ENCODE measurements at places on chromosomes 11 and 22.

DNA sequence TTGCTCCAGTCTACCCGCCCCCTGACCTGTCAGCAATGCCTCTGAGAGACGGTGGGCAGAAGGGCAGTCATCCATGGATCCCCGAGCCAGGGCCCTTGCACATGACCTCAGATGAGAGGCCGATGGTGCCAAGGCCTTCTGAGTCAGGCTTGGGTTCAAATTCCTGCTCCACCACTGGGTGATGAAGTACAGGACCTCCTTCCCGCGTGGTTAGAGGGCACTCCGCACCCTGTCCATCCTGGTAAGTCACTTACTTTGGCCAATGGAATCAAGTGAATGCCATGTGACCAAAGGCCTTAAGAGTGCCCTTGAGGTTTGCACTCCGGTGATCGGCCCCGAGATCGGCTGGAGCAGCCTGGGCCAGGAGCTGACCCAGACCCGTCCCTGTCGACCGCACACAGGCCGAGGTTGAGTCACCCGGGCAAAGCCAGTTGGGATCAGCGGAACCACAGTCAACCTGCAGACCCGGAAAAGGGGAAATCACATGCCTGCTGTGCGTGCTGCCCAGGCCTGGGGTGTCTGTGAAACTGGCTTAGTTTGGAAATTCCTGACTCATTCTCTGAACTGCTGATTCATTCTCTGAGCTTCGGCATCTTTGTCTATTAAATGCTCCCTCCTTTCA lies 48.9 kb downstream of the RTL6 start:
- DNase-seq, result no peak

GRCh38 chr11:78207532-78208256 lies 19.0 kb downstream of the USP35 start:
- DNase-seq, result no peak

GRCh38 chr11:106524436-106524835 lies 447.0 kb downstream of the AASDHPPT start:
- no peak for DNase-seq

GRCh38 chr11:104122011-104122635 lies 41.8 kb downstream of the PDGFD start:
- DNase-seq, result no peak

DNA sequence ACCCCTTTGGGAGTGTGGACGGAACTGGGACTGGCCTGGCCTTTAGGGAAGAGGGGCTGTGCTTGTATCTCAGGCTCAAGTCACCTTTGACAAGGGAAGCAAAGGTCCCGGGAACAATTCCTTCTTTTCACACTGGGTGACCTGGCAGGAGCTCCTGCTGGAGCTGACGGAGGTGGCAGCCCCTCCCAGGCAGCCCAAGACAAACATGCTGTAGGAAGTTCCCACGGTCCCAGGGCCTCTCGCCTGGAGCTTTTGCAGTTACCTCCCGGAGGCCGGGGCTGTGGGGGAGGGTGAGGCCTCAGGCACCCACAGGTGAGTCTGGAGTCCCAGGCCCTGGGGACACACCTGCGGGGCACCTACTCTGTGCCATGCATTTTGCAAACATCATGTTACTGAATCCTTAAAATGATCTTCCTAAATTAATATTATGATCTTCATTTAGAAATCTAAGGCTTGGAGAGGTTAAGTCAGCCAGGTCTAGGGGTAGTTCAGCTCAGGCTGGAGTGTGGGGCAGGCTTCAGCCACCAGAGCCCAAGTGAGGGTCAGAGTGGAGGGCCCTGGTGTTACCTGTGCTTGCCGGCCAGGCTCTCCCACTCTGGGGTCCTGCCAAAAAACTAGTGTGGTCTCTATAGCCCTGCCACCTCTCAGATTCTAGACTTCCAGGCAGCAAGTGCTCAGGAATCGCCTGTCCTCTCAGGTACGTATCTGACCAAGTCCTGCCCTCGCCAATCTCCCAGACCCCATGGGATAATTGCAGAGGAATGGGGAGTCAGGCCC lies 15.7 kb upstream of the MYEOV start:
- no peak for DNase-seq

- no peak for DNase-seq
These were observed 613.3 kb downstream of the TBC1D22A start for GRCh38 chr22:47375621-47376321.

- no peak for DNase-seq
These were observed 86.3 kb upstream of the VPREB1 start for GRCh38 chr22:22158207-22158816.

GRCh38 chr22:49550766-49551362 lies 276.8 kb downstream of the BRD1 start:
- no peak for DNase-seq

GRCh38 chr22:17489101-17489500 lies 74.2 kb upstream of the SLC25A18 start:
- no peak for DNase-seq

- no peak for DNase-seq
These were observed 164.6 kb downstream of the FEZ1 start for GRCh38 chr11:125331357-125332035.

DNA sequence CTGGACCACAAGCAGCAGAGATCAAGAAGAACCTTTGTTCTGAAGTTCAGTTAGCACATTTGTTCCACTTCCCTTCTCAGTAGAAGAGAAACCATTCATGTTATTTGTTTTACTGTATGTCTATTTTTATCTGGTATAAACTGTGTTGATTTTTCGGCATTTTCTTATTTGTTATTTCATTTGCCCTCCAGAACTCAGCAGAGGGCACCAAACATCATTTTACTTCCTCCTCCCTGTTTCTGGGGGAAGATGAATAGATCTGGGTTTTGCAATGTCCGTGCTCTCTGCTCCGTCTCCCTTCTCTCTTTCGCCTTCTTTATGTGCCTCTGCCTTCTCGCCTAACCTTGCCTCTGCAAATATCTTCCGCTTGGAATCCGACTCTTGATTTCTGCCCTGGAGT lies 366.9 kb downstream of the NTM start:
- no peak for DNase-seq

GRCh38 chr11:68709062-68709461 lies 24.7 kb downstream of the GAL start:
- DNase-seq, result no peak

- no peak for DNase-seq
These were observed 14.5 kb downstream of the RPS3 start for GRCh38 chr11:75413864-75414263.

GRCh38 chr11:61403658-61404057 lies 11.3 kb downstream of the TMEM216 start:
- no peak for DNase-seq

- DNase-seq, result no peak
These were observed 14.8 kb downstream of the CARD18 start for GRCh38 chr11:105124756-105125155.

DNA sequence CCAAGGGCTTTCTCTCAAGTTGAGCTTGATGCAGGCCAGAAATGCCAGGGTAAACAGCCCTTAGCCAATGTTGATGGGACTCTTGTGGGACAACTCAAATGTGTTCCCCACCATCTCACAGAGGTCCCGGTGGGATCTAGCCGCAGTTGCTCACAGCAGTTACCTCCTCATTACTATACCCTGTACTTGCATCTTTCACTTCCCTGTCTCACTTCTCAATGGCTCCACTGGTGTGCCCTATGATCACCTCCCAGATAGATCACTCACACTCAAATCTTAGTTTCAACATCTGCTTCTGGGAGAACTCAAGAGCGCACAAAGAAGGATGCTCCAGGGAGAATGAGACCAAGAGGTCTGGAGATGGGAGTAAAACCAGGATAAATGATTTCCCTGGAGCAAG lies 47.0 kb downstream of the RCN1 start:
- no peak for DNase-seq

GRCh38 chr22:47160781-47161520 lies 398.5 kb downstream of the TBC1D22A start:
- no peak for DNase-seq

GRCh38 chr11:12449961-12450715 lies 72.8 kb downstream of the PARVA start:
- no peak for DNase-seq

GRCh38 chr22:31143537-31143936 lies 3.2 kb upstream of the PLA2G3 start:
- DNase-seq, result no peak

DNA sequence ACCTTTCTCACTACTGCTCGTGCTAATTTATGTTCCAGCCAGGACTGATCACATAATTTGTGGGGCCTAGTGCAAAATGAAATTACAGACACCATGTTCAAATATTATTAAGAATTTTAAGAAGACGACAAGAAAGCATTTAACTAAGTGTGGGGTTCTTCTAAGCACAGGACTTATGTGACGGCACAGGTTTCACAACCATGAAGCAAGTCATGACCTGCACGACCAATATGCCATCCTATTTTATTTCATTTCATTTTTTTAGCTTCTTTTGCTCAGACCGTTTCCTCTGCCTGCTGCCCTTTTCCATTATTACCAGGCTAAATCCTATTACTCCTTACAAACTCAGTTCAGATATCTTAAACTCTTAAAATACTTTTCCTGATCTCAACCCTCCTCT lies 462.5 kb downstream of the AASDHPPT start:
- DNase-seq, result no peak

GRCh38 chr11:114929351-114930000 lies 251.1 kb downstream of the NXPE2 start:
- DNase-seq, result no peak

- no peak for DNase-seq
These were observed 586.8 kb downstream of the NTM start for GRCh38 chr11:131957201-131957600.

GRCh38 chr11:105448703-105449079 lies 161.2 kb upstream of the GRIA4 start:
- no peak for DNase-seq

GRCh38 chr22:21726650-21727049 lies 8.9 kb downstream of the YPEL1 start:
- DNase-seq, result no peak

DNA sequence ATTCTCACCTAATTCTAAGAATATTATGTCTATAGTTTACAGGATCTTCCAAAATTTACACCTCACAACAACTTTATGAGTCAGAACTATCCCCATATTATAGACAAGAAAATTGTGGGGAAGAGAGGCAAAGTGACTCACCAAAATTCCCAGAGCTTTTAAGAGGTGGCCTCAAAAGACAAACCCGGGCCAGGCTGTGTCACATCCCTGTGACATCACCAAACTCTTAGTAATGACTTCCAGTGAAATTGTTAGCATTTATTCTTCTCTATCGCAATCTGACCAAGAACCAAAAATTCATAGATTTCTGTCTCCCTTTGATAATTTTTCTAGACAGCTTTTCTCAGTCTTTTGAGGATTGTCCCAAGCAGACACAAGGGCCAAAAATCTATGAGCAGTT lies 134.3 kb downstream of the SNX19 start:
- DNase-seq, result no peak

- no peak for DNase-seq
These were observed 7.4 kb downstream of the CSNK1E start for GRCh38 chr22:38309614-38310517.

GRCh38 chr22:24812950-24813775 lies 7.2 kb downstream of the SGSM1 start:
- no peak for DNase-seq

All from effector CD4-positive, alpha-beta T cell (primary cell).